ENCODE measurements at places on chromosomes 2 and 18. TPM values are rescaled to one million over a fixed set of nuclear protein-coding genes. Genes with fewer than 3 reads are reported as not detected.

- no peaks in the 10 kb centered on the region for H3K36me3 ChIP-seq
- no peak overlapping the region for H3K27ac ChIP-seq
- no peak for DNase-seq
- peaks cover 9% of the 10 kb centered on the region for H3K4me1 ChIP-seq
Measured at GRCh38 chr18:8984131-8984721, 118.3 kb upstream of the NDUFV2 start.

GRCh38 chr2:58922245-58922644 lies 681.1 kb upstream of the FANCL start:
- no peaks in the 10 kb centered on the region for H3K27me3 ChIP-seq
- H3K27ac ChIP-seq: no peak overlapping the region
- no peaks in the 10 kb centered on the region for H3K4me1 ChIP-seq
- DNase-seq: no peak
- H3K4me3 ChIP-seq: no peak overlapping the region

Gene PROC
- not detected for polyA plus RNA-seq

Gene ACADL
- polyA plus RNA-seq: not detected

Gene TRABD2A
- 10.5 TPM for polyA plus RNA-seq
